ENCODE measurements at places on chromosomes 16 and 17. TPM values are rescaled to one million over a fixed set of nuclear protein-coding genes. Genes with fewer than 3 reads are reported as not detected.
A peak's percentile ranks its signal among the peaks of the same experiment; 100 is the strongest.

DNA sequence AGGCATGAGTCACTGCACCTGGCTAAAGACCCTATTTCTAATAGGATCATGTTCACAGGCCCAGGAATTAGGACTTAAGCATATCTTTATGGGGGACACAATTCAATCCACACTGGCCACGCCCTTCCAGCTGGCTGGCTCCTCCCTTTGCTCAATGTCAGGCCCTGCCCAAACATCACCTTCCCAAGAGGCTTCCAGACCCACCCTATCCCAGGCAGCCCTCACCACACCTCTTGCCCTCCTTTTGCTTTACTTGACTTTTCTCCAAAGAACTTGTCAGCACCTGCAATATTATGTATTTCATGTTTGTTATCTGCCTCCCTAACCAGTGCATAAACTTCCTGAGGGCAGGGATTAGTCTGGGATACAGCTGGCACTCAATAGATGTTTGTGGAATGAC lies 109.6 kb upstream of the CDH5 start:
- DNase-seq: no peak

DNA sequence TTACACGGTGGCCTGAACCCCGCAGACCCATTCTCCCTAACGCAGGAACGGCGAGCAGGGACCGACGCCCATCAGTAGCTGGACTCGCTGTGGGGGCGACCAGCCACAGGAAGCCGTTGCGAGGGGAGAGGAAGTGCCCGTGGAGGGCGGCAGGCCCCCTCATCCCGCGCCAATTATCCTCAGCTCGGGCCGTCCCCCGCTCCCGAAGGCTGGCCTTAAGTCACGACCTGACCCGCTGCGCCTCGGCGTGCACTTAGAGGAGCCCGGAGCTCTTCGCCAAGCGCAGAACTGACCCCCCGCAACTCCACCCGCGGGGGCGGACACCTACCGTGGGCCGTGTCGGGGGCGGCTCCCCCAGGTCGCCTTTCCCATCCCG lies 401 bp downstream of the ARL16 start:
- DNase-seq: no peak

The ACAP1 gene
- 109 TPM for total RNA-seq

GRCh38 chr16:67486805-67487204 lies 3.5 kb upstream of the AGRP start:
- no peak for DNase-seq

DNA sequence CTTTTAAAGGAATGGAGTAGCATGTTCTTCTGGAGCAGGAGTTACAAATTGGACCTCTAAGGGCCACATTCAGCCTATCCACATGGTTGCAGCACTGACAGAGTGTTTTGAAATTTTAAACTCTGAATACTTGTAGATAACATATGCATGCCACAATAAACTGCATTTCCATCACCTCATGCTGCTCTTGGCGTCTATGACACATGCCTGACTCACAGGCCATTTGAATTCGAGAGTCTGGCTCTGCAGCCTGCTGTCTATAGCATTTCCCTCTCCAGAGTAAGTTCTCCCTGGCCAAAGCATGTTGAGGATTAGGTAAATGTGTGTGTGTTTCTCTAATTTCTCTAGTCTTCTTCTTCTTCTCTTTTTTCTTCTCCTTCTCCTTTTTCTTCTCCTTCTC lies 28.7 kb upstream of the MYOCD start:
- no peak for DNase-seq

DNA sequence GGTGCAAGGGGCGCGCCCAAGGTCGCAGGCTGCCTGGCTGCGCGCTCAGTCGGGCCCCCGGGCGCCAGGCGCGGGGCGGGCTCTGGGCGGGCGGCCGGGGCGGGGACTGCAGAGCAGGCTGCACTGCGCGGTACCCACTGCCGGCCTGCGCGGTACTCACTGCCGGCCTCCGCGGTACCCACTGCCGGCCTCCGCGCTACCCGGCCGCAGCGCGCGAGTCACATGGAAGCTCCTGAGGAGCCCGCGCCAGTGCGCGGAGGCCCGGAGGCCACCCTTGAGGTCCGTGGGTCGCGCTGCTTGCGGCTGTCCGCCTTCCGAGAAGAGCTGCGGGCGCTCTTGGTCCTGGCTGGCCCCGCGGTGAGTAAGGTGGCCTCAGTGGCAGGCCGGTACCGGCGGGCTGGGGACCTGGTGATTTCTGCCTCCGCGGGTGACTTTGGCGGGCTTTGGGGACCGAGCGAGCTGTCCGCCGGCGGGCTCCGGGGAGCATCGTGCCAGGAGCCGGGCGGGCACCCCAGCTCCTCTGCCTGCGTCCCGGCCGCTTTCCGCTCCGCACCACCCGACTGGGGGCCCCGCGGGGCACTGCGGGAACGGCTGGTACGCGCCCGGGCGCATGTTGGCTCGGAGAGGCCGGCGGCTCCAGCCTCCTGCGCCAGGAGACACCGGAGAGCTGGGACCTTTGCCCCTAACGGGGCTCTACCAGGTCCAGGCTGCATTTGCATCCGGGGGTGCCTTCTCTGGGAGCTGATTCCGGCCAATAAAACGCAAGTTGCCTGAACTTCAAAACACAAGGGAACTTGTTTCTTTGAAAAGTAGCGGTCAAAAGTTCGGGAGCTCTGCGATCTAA lies at the start of gene SLC47A1:
Gene SLC47A1 (plus strand): TSS at position 137 of the 844 bp plus-strand sequence. CDS start 86 bp downstream, at position 223.
- peak; percentile 12 for DNase-seq

DNA sequence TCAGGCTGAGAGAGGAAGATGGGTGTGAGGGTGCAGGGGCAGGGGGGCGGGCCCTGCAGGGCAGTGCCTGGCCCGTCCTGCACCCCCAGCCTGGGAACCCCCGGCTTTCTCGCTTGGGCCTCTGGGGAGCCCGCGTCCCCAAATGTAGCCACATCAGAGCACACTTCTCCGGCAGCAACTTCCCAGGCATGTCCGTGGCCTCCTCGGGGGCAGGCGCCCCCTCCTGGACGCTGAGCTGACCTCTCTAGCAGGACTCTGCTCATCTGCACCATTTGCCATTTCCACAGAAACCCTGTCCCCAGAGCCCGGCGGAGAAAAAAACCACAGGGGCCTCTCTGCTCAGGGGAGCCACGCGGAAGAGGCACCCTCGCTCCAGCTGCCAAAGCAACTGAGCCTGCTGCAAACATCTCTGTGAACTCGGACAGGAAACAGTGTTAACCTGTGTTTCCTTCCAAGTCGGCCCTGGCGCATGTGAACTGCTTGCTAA lies 63.4 kb downstream of the KLHDC4 start:
- peak; percentile 59 for DNase-seq

The LRRC46 gene
- total RNA-seq: 0.27 TPM

DNA sequence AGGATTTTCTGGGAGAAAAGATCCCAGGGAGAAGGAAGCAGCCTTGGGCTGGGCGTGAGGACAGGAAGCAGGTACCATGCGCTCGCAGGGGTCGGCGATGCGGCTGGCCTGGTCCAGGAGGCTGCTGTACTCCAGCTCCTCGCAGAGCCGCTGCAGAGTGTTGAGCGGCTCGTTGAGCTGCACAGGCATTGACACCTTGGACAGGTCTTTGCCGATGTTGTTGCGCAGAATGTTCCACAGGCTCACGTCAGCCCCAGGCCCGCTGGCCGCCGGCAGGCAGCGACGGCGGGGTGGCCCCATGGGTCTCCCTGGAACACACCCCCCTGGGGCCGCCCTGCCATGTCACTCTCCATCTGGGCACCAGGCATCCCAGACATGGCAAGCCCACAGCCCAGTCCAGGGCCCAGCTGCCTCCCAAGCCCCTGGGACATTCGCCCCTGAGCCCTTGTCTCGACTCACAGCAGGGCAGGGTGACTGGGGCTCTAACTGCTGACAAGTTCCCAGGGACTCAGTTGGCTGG lies 8.0 kb downstream of the OSBPL7 start:
- no peak for DNase-seq

The SUMO2 gene
- 50.9 TPM for total RNA-seq

- DNase-seq: no peak
Measured at GRCh38 chr17:67151717-67152116, 93.3 kb downstream of the HELZ start.

- no peak for DNase-seq
Measured at GRCh38 chr16:79932572-79932971, 332.0 kb upstream of the MAF start.

GRCh38 chr16:56334761-56335160 lies 90.6 kb downstream of the AMFR start:
- DNase-seq: no peak

The C16orf96 gene
- total RNA-seq: 0.27 TPM

GRCh38 chr16:48064971-48065370 lies 90.8 kb downstream of the ABCC12 start:
- DNase-seq: no peak

DNA sequence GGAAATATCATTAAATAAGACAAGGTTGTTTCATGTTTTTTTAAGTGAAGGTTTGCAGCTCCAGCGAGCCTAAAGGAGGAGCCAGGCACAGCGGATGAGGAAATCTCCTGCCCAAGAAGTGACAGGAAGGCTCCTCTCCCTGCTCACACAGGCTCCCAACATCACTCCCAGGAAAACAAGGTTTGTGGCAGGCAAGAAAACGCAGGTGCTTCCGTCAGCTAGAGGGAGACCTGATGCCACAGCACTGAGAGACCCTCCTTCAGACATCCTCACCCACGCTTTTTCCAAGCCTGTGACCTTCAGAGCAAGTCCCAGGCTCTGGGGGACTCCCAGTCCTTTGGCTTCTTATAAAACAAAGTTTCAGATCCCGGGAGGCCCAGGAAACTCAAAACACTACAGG lies 89.7 kb downstream of the ZNF423 start:
- DNase-seq: no peak

DNA sequence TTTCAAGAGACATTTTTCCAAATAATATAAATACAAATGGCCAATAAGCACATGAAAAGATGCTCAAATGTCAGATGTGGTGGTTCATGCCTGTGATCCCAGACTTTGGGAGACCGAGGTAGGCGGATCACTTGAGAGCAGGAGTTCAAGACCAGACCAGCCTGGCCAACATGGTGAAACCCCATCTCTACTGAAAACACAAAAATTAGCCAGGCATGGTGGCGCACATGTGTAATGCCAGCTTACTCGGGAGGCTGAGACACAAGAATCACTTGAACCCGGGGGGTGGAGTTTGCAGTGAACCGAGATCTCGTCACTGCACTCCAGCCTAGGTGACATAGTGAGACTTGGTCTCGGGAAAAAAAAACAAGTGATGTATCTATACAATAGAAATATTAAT lies 2.9 kb upstream of the GALK1 start:
- DNase-seq: no peak

DNA sequence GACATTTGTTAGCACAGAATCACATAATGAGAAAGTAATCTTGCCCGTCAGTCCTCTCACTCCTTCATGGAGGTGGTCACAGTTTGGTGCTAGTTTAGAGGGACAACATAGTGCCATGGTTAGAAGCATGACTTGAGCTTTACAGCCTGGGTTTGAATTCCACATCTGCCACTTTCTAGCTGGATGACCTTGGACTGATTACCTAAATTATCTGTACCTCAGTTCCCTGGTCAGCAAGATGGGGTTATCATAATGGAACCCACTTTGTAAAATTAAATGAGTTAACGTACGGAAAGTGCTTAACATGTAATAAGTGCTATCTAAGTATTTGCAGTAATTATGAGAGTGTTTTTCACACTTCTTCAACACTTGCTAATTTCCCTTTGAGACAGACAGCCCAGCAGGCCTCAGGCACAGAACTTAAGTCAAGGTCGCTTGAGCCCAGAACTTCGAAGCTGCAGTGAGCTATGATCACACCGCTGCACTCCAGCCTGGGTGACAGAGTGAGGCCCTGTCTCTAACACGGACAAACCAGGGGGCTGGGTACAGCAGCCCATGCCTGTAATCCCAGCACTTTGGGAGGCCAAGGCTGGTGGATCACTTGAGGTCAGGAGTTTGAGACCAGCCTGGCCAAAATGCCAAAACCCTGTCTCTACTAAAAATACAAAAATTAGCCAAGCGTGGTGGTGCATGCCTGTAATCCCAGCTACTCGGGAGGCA lies 7.1 kb downstream of the VWA3A start:
- no peak for DNase-seq

DNA sequence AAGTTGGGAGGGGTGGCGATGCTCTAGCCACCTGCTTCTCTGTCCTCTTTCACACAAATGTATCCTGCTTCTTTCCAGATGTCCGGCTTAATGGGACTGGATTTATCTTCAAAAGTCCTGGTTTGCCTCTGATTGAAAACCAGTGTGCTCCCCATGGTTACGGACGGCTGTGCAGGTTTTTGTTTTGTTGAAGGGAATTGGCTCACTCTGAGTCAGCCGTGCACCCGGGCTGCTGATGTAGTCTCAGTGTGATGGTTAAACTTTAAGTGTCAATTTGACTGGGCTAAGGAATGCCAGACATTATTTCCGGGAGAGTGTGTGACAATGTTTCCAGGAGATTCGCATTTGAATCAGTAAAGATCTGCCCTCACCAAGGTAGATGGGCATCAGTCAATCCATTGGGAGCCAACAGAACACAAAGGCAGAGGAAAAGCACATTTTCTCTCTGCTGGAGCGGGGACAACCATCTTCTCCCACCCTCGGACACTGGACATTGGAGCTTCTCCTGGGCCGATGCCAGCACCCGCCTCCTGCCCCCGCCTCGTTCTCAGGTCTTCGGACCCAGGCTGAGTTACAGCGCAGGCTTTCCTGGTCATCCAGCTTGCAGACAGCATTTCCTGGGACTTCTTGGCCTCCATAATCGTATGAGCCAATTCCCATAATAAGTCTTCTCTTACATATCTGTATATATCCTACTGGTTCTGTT lies 126.9 kb upstream of the TNRC6C start:
- no peak for DNase-seq

DNA sequence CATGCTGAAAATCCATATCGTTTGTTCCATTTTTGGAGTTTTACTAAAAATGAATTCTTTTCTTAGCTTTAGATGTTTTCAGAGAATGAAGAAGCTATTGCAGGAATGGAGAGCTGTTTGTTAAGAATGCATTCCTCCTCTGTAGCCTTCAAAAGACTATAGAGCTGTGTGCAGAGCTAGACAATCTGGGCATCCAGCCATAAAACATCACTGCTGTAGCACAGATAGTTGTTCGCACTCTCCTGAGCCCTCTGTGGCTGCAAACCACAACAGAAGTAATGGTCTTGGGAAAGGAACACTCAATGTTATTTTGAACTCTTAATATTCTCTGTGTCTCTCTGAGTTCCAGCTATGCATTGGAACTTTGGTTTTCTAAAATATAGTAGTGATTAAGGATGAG lies 4.9 kb downstream of the TNRC6C start:
- DNase-seq: peak; percentile 33

DNA sequence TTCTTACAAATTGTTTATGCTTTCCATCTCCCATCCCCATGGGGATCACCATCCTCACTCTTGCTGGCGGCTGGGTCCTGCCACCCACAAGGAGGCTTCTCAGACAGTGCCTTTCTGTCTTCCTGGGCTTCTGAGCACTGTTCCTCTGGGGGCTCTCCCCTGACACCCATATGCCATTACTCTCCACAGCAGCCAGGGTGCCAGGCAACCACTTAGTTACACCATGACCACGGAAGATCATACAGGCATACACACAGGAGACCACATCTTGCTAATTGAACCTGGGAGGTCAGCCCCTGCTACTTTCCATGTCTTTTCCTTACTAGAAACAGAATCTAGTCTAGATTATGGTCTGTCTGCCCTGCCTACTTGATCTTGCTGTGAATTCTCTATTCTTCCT lies 27.7 kb upstream of the HS3ST2 start:
- no peak for DNase-seq

- no peak for DNase-seq
Measured at GRCh38 chr16:15979801-15980200, 30.4 kb downstream of the ABCC1 start.
